ENCODE measurements at places on chromosomes 1 and 21.
A peak's percentile ranks its signal among the peaks of the same experiment; 100 is the strongest.

DNA sequence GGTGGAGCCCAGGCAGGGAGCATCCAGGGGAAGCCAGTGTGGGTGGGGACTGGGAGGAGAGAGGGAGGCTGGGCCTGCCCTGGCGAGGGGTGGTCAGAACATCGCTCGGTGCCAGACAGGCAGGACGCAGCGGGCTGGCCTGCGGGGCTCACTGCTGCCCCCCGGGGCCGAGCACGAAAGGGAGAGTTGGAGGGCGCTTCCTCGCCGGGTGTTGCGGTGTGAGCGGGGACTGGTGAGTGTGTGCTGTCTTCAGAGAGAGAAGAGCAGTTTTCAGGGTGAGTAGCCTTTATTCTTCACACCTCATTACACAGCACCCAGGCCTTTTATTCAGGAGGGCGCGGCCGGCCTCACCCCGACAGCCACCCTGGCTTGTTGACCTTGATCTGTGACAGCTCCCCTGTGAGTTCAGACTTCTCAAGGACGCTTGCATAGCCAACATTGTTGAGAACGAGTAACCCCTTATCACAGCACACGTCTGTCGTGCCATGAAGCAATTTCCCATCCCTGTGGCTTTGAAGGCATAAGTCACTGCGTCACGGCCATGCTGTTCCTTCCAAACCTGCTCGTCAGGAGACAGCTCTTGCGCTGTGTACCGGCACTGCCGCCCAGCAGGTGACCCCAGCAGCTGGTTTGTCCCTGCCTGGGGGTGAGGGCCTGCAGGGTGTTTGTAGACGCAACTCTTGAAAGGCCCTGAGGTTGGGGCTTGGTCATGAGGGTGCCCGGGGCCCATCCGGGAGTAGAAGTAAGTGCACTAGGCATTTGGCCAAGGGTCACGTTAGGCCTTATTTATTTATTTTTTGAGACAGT lies 54.6 kb downstream of the PRKCZ start:
- DNase-seq: no peak

- DNase-seq: peak; percentile 26
Observed at GRCh38 chr1:208108213-208108608, 136.0 kb downstream of the PLXNA2 start.

GRCh38 chr1:208278638-208279037 lies 34.5 kb upstream of the PLXNA2 start:
- DNase-seq: no peak

DNA sequence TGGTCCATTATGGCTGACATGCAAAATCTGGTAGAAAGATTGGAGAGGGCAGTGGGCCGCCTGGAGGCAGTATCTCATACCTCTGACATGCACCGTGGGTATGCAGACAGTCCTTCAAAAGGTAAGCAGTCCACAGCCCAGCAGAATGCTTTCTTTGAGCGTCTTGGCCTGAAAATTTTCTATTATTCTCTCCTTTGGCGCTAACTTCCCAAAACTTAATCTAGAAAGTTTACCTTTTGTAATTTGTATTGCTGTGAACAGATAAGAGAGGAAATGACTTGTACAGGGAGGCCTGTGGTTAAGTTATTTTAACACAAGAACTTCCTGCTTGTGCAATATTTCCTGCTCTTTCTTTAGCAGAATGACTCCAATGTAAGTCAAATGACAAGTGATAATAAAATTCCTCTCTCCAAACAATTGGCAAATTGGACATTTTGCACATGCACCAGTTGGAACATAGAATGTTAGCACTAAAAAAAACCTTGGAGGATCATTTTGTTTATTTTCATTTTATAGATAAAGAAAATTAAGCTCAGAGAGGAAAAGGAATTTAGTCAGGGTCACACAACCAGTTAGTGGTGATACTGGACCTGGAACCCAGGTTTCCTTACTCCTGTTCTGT lies 18.9 kb downstream of the CAP1 start:
- DNase-seq: no peak

- DNase-seq: no peak
Observed at GRCh38 chr1:116064616-116065015, 46.6 kb upstream of the MAB21L3 start.

GRCh38 chr1:220872296-220872695 lies 6.9 kb upstream of the HLX start:
- no peak for DNase-seq

DNA sequence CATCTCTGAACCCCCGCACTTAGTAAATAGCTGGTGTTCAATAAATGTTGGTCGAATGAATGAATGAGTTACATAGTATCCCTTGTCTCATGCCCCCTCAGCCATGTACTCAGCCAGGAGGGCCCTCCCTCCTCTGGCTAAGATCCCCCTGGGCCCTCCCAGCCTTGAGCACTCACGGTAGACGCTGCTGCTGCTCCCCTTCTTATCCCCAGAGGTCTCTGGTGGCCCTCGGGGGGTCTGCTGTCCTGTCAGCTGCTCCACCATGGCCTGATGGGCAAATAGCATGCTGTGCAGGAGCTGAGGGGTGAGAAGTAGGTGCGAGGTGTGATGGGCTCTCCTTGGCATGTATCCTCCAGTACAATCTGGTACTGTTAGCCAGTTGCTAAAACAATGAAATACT lies 1.9 kb downstream of the ETV3L start:
- DNase-seq: no peak

GRCh38 chr1:25805863-25806225 lies 5.9 kb downstream of the SELENON start:
- DNase-seq: no peak

GRCh38 chr21:35905963-35906345 lies 154.4 kb downstream of the SETD4 start:
- no peak for DNase-seq

DNA sequence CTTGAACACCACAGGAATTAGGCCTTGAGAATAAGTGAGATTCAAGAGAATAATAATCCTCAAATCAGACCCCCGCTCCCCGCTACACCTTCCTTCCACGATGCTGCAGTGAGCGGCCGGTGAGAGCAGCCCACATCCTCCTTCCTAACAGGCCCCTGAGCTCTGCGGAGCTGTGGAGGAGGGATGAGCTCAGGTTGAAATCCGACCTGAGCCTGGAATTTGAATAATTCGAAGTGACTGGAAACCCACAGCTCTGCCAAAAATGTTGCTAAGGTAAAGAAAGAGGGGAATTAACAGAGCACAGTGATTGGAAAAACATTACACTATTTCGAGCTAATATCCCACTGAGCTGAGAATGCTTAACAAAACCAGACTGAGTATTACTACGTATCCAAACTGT lies 90.0 kb downstream of the URB2 start:
- DNase-seq: no peak

DNA sequence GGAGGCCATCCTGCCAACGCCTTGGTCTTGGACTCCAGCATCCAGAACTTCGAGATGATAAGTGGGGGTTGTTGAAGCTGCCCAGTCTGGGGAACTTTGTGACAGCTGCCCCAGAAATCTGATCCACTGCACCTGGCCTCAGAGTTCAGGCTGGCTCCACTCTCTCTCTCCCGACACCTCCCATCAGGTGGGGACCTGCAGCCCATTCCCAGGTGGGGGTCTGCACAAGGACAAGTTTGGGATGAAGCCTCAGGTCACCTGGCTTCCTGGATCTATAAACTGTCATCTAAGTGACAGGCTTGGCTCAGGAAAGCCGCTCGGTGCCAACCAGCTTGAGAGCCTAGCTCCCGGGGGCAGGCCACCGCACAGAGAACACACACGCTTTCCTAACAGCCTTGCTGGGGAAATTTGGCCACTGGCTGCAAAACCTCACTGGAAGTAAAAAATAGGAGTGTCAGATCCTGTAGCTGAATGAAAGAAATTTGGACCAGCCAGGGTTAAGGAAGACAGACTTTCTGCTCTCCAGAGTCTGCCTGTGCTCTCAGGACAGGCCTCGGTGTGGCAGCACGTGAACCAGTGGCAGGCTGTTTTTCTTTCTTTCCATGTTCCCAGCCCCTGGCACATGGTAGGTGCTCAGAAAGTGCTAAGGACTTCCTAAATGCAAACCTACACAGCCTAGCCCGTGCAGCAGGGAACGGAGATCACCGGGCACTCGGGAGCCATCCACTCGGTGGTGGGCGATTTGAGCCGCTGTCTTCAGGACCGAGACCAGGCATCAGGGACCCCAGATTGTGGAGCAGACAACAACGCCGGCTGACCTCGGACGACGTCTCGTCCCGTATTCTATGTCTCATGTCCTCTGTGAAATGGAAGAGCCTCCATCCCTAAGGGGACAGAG lies 42.6 kb upstream of the LBR start:
- DNase-seq: no peak

GRCh38 chr1:57788313-57788712 lies 364.5 kb upstream of the DAB1 start:
- DNase-seq: no peak

- no peak for DNase-seq
Observed at GRCh38 chr1:229629261-229629660, 3.2 kb downstream of the URB2 start.

DNA sequence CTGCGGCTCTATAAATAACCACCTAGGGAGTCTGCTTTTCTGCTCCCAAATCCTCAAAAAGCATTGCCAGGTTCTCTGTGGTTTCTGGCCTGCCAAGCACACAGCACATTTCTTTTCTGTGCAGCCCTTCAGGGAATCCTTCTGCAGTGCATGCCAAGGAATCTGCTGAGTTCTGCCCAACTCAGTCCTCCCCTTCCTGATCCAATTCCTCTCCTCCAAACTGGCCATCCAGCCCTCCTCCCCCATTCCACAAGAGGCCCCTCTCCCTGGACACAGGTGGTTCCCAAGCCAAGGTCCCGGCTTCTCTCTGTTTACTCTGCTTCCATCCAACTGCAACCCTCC lies 61.8 kb downstream of the HIVEP3 start:
- DNase-seq: no peak

DNA sequence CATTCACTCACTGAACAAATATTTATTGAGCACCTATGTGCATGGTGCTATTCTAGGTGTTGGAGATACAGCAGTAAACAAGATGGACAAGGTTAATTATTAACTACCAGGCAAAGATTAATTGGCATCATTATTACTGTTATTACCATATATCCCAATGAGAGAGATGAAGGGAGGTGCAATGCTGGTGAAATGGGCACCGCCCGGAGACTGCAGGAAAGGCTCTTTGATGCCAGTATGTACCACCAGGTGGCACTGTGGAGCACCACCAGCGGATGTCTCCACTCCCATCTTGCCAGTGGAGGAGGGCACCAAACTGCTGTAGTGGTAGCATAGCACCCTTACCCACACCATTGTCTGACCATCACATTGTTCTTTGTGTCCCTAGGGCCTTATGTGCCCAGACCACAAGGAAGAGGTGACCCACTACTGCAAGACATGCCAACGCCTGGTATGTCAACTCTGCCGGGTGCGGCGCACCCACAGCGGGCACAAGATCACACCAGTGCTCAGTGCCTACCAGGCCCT lies 3.0 kb downstream of the TRIM46 start:
- no peak for DNase-seq

GRCh38 chr1:37718901-37719571 lies 26.7 kb downstream of the CDCA8 start:
- no peak for DNase-seq

DNA sequence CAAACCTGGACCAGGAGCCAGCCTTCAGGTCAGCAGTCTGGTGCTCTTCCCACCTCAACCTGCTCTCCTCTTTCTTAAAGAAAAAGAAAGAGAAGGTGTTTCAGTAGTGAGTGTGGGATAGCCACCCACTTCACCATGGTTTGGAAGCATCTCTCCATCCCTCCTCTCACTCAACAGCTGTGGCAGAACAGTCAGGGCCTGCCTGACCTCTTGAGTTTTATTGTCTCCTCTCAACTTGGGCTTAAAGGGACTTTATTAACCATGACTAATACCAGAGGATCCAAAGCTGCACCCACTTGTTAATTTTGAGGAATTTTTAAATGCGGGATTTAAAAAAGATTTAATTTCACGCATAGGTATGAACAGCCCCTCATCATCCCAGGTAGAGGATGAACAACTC lies 570 bp upstream of the VASH2 start:
- no peak for DNase-seq

GRCh38 chr1:90340606-90341005 lies 345.7 kb downstream of the ZNF326 start:
- DNase-seq: no peak

GRCh38 chr1:225608014-225608796 lies 44.7 kb downstream of the ENAH start:
- no peak for DNase-seq

- DNase-seq: no peak
Observed at GRCh38 chr21:44702973-44703730, 6.2 kb downstream of the KRTAP10-12 start.

DNA sequence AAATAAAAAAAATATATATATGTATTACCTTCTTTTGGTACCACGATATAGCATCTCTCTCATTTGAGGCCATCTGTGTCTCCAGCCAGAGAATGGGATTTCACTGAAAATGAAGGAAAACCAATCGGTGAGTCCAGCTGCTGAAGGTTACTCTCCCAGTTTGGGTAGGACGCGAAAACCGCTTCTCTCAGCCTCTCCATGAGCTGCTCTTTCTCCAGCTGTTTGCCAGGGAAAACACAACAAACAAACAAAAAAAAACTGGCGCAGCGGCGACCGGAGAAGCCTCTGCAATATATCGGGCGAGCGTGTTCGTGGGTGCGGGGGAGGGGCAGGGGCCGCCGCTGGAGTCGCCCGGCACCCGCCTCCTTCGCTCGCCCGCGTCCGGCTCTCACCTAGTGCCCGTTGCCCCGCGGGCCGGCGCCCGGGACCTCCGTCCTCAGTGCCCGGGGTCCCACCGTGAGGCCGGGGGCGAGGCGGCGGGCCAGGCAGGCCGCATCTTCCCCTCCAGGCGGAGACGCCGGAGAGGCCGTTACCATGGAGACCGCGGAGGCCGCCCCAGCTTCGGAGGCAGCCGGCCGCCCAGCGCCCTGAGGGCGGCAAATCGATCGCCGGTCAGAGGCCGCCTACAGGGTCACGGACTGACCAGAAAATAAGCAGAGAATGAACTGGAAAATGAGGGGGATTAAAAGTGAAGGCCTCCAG lies 504 bp downstream of the PHTF1 start:
- DNase-seq: no peak

DNA sequence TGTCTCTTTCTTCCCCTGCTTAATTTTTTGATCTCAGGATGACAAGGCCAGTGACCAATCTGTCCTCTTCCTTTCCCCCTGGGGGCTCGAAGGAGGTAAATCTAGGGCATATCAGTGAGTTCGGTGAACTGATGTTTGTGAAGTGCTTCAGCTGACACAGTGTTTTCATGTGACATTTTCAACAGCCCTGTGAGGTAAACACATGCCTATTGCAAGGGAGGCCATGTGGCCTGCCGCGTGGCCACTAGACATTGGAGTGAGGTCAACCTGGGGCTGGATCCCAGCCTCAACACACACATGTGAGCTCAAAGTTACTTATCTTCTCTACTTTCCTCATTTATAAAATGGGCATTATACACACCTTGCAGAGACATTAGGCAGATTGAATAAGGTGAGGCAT lies 126.3 kb downstream of the PLPP3 start:
- no peak for DNase-seq

- no peak for DNase-seq
Observed at GRCh38 chr1:228770779-228771223, 35.5 kb downstream of the RHOU start.

DNA sequence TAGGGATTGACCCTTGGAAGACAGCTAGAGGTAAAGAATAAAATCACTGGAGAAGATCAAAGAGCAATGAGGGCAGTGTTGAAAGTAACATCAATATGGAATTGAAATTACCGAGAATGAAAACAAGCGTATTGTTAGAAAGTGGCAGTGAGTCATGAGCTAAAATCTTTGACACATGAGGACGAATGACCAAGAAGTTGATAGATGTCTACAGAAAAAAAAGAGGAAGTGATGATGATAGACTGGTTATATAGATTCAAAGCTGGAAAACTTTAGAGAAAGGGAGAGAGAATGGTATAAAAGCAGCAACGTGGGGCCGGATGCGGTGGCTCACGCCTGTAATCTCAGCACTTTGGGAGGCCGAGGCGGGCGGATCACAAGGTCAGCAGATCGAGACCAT lies 12.5 kb upstream of the DNM3 start:
- DNase-seq: no peak

- no peak for DNase-seq
Observed at GRCh38 chr1:156471496-156472490, 28.8 kb downstream of the MEF2D start.

Data from epithelial cell of proximal tubule (primary cell).